Uterus (tissue), 4 donors: ENCODE measurements at places on chromosomes 3 and 15. TPM values are rescaled to one million over a fixed set of nuclear protein-coding genes. Genes with fewer than 3 reads are reported as not detected.

Gene MLH1
- 27.7 TPM for total RNA-seq

Gene CELF6
- total RNA-seq: 6.8 TPM

Gene TBC1D23
- total RNA-seq: 79.8 TPM

- no peaks in the 10 kb centered on the region for H3K36me3 ChIP-seq
- no peak overlapping the region for H3K27ac ChIP-seq
- no peak for DNase-seq
- H3K4me3 ChIP-seq: no peak overlapping the region
Observed at GRCh38 chr3:43484926-43485488, 136.8 kb downstream of the ANO10 start.
